ENCODE measurements at places on chromosomes 11 and 22.

DNA sequence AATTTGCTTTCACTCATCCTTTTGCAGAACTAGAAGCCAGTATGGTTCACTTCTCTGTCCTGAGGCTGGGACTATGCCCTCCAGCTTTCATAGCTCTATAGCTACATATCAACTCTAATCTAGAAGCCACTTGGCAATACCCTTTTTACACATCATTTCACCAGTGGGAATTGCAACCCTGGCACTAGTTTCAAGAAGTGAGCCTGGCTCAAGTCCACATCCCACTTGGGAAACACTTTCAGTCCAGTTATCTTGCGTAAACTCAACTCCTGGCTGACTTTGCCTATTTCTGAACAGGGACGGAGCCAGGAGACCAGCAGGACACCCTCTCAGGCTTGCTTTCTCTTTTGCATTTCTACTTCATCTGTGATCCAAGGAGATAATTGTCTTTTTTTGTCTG lies 19.9 kb upstream of the FAT3 start:
- no peak for DNase-seq

GRCh38 chr11:42345933-42346332 lies 886.5 kb upstream of the LRRC4C start:
- DNase-seq: no peak

- DNase-seq: no peak
These were observed 15.6 kb upstream of the ARHGEF17 start for GRCh38 chr11:73292525-73292894.

DNA sequence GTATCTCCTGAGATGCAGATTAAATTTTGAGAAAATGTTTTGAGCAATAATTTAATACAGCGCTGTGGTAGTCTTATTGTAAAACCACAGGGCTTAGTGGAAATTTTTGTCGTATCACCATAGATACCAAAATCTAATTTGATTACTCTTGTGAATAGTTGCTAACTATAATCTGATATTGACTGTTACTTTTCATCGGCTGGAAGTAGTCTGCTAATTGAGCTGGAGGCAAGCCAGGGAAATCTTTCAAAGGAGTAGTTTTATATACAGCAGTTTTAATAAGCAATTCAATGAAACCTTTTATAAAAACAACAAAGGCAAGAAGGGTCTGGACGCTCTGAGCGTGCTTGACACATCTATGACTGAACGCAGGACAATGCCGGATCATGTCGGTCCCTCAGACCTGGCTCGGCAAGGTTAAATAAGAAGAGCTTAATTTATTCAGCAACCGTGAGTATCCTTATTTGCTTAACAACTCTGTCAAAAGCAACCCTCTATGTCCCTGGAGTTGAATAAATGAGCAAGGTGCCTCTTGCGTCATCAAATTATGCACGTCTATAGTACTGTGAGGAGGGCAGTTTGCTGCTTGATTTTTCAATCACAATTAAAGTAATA lies 121.2 kb downstream of the NCAM1 start:
- DNase-seq: no peak

- no peak for DNase-seq
These were observed 82.4 kb upstream of the RTL6 start for GRCh38 chr22:44580176-44581095.

Measured in GM23338 (cell line).